ENCODE measurements at places on chromosomes 12 and 14.

DNA sequence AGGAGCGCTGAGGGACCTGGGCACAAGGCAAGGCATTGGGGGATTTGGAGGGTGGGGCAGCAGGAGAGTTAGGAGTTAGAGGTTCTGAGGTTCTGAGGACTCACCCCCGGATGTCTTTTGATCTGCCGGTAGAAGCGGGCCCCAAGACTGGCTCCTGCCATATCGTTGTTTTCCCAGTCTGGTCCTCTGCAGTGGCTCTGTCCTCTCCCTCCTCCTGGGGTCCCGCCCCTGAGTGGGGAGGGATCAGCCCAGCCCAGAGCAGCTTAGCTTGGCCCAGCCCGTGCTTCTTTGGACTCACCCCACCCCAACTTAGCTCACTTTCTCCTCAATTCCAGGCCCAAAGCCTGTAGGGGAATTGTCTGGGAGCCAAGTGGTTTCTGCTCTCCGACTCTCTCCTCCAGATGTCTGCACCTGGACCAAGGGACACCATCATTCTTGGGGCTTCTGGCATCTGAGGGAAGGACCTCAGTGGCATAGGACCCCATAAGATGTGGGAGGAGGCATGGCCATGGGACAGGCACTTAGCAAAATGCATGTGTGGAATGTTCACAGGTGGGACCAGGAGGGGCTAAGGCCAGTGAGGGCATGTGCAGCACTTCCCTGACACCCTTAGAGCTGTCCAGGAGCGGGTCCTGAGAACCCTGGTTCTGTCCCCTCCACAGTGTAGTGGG lies 7.5 kb downstream of the SHMT2 start:
- DNase-seq, result no peak

DNA sequence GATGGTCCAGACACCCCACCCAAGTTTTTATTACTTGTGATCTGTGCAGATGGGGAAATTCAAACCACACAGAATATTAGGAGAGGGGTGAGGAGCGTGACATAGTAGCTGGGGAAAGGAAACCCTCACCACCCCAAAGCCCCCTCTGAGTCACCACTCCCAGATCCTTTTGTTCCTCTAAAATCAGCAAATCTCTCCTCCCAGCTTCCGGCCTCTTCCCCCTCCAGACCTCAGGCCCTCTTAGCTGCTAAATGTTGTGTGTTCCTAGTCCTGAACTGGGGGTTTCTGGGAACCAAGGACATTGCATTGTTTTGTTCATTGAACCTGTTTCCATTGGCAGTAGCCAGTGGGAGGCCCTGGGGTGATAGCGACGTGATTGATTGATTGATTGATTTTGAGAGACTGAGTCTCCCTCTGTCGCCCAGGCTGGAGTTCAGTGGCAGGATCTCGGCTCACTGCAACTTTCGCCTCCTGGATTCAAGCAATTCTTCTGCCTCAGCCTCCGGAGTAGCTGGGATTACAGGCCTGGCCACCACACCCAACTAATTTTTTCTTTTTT lies 5.9 kb upstream of the ORAI1 start:
- no peak for DNase-seq

- peak; percentile 83 for DNase-seq
These were observed 47.0 kb upstream of the KCNH3 start for GRCh38 chr12:49491823-49492222.

GRCh38 chr12:2129076-2129475 lies 76.3 kb downstream of the CACNA1C start:
- peak; percentile 66 for DNase-seq

GRCh38 chr14:85359505-85359904 lies 170.4 kb upstream of the FLRT2 start:
- no peak for DNase-seq
